Coronary artery (tissue), 2 donors: ENCODE measurements at places on chromosomes 1 and 21.

DNA sequence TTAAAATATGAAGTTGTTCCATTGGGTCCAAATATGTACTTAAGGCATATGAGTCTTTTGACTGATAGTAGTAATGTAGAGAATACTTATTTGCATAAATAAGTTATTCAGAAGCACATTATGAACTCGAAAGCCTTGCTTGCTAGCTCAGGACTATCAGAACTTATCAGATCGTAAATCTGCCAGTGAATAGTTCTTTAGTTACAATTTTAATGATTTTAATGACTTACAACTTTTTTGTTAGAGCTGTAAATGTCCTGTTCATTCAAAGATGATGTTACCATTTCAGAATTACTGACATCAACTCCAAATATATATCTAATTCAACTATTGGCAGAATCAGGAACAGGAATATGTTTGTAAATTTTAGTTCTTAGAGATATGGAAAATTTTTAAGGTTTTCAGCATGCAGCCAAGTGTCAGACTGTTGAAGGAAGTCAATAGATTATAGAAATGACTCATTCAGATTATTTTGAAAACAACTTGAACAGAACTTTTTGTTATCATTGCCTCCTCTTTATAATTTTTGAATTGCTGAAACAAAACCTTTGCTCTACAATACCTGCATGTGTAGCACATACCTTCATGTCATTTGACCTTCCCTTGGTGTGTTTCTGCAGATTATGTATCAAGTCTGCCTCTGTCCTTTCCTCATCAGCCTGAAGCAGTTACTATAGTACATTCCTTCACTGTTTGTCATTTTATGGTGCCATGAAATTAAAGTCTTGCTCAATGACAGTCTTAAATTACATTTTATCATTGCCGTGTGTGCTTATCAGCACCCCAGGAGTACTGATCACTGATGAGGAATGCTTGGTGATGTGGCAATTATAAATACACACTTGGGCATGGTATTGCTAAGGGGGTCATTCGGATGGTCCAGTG is 44.9 kb downstream of the LRRC8D start:
- DNase-seq: no peak

DNA sequence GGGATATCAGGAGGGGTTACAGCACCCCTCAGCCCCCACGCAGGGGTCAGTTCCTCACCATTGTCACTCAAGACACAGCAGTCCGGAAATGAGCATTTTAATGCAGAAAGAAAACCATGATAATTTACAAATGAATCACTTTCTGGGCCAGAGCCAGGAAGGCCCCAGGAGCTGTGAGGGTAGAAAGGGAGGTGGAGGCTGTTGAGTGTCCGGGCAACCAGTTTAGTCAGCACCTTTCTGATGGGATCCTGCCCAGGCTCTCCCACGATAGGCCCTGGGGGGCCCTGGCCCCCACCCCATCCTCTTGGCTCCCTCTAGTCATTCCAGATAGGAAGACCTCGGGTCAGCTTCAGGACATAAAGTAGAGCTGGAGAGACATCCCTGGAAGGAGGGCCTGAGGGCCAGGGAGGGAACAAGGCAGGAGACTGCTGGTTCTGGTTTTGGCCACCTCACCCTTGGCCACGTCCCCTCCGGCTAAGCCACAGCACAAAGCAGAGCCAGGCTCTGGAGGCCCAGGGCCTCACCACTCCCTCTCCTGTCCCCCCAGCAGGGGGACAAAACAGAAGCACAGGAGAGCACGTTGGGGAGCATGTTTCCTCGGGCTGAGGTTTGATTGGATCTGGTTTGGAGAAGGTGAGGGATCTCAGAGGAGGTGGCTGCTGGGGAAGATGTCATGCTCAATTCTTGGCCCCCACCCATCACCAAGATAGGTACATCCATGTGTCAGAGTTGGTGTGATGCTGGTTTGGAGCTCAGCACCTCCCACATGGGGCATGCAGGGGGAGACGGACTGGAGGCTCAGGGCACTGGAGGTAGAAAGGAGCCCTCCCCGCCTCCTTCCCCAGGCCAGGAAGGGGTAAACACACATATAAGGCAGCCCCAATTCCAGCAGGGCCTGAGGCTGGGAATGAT is 20.6 kb downstream of the ETNK2 start:
- no peak for DNase-seq

- DNase-seq: no peak
Measured at GRCh38 chr1:209620487-209620884, 31.7 kb downstream of the LAMB3 start.

DNA sequence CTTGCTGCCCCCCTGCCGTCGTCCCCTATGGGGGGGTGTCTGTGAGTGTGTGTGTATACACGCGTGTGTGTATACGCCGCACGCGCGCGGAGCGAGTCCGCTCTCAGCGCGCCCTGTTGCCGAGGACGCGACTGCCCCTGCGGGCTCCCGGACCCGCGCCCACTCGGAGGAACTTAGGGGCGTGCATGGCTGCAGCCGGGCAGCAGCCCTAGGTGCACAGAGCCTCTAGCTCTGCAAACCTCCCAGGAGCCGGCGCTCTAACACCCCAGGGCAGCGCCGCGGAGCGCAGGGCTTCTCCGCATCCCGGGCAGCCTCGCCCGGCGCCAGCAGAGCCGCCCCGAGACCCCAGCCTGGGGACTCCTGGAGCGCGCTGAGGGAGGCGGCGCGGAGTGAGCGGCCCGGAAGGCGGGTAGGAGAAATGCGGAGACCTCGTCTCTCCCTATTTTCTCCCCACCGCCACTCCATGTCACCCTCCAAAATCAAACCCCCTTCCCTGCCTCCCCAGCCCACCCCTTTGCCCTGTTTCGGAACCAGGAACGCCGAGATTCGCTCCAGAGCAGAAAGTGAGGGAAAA is 574 bp downstream of the ITPKB start:
- DNase-seq: no peak

- no peak for DNase-seq
Measured at GRCh38 chr1:219398815-219399396, 214.0 kb downstream of the ZC3H11B start.

DNA sequence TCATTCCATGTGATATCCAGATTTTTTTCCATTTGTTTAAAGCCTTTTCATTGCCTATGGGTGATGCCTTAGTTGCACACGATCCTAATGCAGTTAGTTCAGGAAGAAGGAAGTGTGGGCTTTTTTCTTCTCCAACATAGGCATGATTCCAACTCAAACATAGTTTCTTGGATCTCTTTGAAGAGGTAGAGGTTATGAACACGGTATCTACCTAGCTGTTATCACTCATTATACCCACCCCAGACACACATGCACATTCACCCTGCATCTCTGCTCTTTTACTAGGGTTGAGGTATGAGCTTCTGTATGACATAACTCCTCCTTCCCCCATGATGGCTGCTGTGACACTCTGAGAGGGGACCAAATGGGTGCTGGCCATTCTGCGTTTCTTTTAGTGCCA is 122.1 kb upstream of the ZNF648 start:
- DNase-seq: no peak

DNA sequence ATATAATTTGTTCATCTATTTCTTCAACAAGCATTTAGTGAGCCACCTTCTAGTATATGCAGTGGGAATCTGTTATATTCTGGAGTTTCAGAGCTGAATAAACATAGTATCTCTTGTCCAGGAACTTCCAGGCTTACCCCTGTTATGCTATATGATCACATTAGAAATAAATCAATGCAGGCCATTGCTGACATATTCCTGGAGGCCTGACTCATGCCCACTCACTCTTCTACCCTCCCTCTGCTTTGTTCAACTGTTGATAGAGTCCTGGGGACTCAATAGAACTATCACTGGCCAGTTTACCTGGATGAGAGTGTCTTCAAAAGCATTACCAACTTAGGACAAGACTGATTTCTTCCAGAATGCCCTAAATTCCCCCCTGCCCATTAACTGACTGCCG is 29.3 kb upstream of the SRSF10 start:
- DNase-seq: no peak

- DNase-seq: no peak
Measured at GRCh38 chr1:98988904-98989555, 15.6 kb downstream of the PLPPR5 start.

DNA sequence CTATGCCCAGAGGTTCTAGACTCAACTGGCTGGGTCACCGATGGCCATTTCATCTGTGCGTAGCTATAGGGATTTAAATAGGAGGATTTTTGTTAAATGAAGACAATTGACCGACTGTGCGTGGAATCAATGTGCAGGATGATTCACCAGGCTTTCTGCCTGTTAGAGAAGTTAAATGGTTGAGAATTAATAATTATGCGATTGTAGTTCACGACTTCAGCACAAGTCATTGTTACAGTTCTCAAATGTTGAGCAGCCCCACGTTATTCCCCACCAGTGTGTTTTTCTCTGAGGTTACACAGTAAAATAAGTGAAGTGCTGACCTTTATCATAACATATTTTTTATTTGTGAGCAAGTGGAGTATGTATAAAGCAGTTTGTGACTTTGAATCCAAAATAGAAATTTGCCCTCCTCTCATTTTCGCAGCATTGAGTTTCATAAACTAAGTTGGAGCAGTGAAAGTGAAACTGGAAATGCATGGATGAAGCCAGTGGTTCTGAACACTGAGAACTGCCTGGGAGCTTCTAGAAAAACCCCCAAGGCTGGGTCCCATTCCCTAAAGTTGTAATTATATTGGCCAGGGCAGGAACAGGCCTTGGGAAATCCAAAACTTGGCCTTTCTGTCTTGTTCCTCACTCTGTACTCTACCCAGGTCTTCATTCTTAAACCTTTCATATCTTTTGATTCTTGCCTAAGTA is 102.6 kb downstream of the GALNT2 start:
- DNase-seq: no peak

DNA sequence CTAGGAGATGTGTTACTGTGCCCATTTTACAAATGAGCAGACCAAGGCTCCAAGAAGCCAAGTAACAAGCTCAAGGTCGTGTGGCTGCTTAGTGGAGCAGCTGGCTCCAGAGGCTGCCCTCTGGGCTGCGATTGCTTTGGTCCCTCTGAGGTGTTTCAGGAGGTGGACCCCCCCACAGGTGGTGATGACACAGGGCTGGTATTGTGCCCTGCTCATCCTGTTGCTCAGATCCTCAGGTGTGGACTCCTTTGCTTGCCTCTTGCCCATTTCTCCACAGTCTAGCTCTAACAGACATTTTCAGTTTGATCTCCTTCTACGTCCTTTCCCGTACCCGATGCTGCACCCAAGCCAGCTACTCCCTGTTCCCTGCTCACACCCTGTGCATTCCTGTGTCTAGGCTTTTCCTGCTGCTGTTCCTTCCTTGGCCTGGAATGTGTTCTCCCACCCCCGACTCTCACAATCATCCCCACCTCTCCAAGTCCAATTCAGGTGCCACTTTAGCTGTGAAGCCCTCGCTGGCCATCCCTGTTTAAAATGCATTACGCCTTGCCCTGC is 28.1 kb upstream of the GRHL3 start:
- no peak for DNase-seq

GRCh38 chr1:35406103-35406502 is 137.6 kb downstream of the ZMYM4 start:
- DNase-seq: no peak

DNA sequence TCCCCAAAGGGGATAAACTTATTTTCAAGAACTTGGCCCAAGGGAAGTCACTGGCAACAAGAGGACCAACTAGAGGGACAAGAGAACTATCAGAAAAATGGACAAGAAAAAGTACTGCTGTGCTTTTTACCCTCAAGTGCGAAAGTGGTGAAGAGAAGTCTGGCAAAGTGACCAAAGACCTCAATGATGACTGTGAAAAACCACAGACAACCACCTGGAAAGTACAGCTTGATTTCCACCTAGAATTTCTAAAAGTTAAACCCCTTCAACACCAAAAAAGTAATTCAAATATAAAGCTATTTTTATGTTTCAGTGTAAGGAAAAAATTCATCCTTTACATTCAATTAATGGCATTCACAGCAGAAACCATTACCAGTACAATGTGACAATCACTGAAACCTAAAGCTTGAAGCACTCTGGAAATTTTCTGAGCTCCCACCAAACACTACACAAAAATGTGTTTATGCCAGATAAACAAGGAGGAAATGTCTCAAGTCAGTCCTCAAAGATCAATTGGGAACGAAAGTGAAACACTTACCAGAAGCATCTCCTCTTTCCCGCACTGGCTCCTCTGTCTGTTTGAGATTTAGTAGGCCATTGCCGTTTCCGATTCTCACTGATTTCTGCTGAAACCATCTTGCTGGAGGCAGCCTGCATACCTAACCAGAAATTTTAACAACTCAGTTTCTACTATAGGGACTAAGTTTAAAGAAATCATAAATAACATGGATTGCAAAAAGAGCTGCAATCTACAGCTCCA is 8.3 kb downstream of the SDE2 start:
- no peak for DNase-seq

GRCh38 chr21:45620201-45620923 is 23.2 kb upstream of the PCBP3 start:
- no peak for DNase-seq

DNA sequence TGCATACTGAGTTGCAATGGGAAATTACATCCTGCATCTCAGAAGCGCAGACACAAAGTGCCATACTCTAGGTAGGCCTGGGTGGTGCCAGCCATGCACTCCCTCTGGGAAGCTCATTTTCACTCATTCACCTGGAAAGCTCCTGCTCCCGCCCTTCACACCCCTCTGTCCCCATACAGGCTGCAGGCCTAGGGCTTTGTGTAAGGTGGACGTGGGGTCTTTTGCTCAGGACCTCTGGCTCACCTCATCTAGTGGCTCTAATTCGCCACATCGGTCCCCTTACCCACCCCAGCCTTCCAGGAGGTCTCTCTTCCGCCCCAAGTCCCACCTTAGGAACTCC is 751 bp downstream of the MRPS15 start:
- no peak for DNase-seq

DNA sequence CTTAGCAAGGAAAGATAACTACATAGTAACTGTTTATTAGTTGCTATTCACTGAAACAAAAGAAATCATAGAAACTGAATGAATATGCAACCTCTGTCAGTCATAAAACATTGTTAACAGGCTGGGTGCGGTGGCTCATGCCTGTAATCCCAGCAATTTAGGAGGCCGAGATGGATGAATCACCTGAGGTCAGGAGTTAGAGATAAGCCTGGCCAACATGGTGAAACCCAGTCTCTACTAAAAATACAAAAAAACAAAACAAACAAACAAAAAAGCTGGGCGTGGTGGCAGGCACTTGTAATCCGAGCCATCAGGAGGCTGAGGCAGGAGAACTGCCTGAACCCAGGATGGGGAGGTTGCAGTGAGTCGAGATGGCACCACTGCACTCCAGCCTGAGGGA is 44.1 kb downstream of the CRB1 start:
- DNase-seq: no peak
